ENCODE measurements at places on chromosomes 12 and 14. TPM values are rescaled to one million over a fixed set of nuclear protein-coding genes. Genes with fewer than 3 reads are reported as not detected.

The GPR132 gene
- 0.16 TPM for total RNA-seq

DNA sequence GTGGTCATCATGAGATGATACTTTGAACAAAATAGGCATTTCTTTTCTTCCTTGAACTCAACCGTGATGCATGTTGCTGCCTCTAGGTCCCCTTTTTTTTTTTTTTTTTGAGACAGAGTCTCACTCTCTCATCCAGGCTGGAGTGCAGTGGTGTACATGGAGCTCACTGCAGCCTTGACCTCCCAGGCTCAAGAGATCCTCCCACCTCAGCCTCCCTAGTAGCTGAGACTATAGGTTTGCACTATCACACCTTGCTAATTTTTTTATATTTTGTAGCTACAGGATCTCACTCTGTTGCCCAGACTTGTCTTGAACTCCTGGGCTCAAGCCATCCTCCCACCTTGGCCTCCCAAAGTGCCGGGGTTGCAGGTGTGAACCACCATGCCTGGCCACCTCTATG, 20.6 kb downstream of the DIP2B start:
- DNase-seq, result no peak

The GYS2 gene
- not detected for total RNA-seq

The KCNH3 gene
- 0.08 TPM for total RNA-seq

The PTHLH gene
- total RNA-seq, result 1.6 TPM

The NOS1 gene
- not detected for total RNA-seq
